ENCODE measurements at places on chromosomes 4 and X.

DNA sequence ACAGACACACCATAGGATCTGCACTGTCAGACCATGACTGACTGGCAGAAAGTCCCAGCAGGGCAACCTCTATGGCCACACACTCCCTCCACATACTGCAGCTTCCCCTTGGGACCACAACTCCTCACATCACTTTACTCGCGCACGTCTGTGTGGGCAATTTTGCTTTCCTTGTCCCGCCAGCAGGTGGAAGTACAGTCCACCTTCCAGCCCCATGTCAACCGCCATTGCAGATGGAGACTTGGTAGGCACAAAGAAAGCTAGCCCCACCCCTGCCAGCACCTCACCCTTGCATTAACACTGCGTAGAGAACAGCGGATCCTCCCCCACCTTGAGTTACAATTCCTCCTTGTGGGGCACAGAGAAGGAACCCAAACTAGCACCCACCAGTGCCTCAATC is 74.4 kb upstream of the NAP1L2 start:
- no peak for DNase-seq

- DNase-seq = no peak
These were observed 205.1 kb upstream of the EMCN start for GRCh38 chr4:100722866-100723459.

GRCh38 chrX:23964191-23964590 is 56.4 kb downstream of the CXorf58 start:
- DNase-seq = no peak

DNA sequence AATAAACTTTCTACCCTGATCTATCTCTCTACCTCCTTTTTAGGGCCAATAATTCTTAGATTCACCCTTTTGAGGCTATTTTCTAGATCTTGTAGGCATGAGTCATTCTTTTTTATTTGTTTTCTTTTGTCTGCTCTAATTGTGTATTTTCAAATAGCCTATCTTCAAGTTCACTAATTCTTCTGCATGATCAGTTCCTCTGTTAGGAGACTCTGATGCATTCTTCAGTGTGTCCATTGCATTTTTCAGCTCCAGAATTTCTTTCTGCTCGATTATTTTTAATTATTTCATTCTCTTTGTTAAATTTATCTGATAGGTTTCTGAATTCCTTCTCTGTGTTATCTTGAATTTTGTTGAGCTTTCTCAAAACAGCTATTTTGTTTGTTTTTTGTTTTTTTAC is 11.3 kb downstream of the CXorf58 start:
- DNase-seq = no peak

DNA sequence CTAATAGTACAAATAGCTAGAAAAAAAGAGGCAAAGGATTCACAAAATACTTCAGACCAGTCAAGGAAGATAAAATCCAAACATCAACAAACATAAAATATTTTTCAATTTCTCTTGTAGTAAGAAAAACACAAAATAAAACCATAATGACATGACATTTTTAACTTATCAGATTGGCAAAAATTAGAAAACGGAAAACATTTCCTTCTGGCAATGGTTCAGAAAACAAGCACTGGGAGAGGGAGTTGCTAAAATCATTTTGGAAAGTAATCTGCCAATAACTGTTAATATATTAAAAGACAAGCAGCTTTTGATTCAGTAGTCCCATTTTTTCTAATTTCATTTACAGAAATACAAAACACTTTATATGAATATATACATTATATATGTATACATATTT is 26.1 kb downstream of the TKTL2 start:
- DNase-seq = no peak

All from PC-9 (cell line).